Hippocampal formation (tissue), 2 donors: ENCODE measurements at places on chromosomes 2 and 18.

GRCh38 chr2:231357048-231357447 lies 38.5 kb upstream of the B3GNT7 start:
- no peak for DNase-seq

- DNase-seq, result no peak
These were observed 24.4 kb downstream of the LBH start for GRCh38 chr2:30255466-30256408.

- peak; percentile 87 for DNase-seq
These were observed 319.8 kb downstream of the CTNNA2 start for GRCh38 chr2:79832511-79833234.

DNA sequence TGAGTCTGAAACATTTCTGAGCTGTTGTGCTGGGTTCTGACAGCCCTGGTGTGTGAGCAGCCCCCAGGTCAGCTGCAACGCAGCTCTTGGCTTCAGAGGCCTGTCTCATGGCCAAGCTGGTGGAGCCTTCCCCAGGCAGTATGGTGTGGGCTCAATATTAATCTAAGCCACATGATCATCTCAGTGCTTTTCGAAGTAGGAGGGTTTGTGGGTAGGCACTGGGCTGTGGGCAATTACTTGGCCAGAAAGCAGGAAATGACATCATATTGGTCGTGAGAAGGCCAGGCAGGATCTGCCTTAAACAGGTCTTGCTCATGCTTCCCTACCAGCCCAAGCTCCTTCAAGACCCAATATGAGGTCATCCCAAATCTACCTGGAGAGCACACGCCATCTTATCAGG lies 26.9 kb downstream of the LOXHD1 start:
- no peak for DNase-seq

DNA sequence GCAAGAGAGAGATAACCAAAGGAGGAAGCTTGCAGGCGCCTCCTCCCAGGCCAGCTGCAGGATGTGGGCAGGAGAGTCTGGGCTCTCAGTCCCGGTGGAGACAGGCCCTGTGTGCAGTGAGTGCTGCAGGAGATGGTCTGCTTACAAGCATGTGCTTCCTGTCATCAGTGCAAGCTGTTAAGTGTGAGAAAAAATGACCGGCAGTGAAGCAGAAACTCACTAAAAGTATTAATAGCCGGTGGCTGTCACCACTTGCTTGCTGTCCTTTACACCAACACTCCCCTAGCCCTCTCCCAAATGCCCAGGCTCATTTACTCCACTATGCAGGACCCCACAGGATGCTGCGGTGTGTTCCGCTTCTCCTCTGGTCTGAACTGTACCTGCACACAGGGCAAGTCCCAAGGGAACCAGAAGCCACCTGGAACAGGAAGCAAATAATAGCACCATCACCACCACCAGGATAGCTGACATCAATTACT lies 435.6 kb upstream of the HS6ST1 start:
- DNase-seq, result peak; percentile 23

GRCh38 chr2:32852856-32853255 lies 93.9 kb upstream of the LTBP1 start:
- no peak for DNase-seq

GRCh38 chr2:218186355-218186766 lies 19.6 kb upstream of the CXCR1 start:
- DNase-seq, result peak; percentile 7

DNA sequence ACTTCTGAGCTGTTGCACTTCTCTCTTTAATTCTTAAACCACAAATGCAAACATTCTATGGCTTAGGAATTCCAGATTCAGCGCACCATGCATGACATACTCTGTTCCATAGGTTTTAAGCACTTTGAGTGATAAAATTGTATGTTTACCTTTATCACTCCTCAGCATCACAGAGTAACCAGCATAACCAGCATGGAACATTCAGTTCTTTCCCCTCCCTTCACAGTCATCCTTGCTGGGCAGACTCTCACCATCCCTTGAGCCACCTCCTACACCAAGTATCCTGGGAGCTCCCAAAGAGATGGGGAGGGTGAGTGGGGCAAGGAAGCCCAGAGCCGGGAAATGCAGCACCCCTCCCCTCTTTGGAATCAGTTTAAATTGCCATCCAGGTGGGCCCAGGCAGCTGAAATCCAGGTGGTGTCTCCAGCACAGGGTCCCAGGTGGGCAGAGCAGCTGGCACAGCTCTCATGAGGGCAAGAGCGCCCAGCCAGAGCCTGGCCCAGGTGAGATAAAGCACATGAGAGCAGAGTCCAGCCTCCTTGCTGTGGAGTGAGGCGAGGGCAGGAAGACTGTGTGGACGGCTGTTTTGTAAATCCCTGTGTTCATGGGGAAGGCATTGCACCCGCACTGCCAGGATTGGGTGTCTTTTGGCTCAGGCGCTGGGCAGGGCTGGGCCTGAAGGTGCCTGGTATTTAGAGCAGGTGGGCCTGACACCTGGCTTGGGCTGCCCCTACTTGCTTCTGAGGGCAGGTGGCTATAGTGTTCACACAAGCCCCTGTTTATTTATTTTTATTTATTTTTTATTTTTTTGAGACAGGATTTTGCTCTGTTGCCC lies 36.8 kb downstream of the LAMA3 start:
- DNase-seq, result no peak

DNA sequence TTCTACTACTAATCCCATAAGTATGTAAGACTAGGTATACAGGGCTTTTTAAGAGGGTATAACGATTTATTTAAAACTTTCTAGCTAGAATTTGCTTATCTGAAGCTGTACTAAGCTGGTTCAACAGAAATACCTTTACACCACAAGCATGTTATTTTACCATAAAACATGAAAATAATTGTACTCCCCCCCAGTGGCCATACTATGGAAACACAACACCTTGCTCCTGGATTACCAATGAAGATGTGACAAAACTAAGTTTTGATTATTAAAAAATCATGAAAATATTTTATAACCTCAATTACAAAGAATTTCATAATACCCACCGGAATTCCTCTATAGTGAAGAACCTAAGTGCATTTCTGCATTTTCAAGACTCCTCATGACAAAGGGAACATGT lies 27.3 kb downstream of the LPIN2 start:
- no peak for DNase-seq

- no peak for DNase-seq
These were observed 116.3 kb upstream of the SPRED2 start for GRCh38 chr2:65548576-65549256.

GRCh38 chr18:50797142-50797541 lies 22.7 kb downstream of the MRO start:
- DNase-seq, result no peak

GRCh38 chr2:236665101-236665500 lies 95.5 kb downstream of the ACKR3 start:
- DNase-seq, result no peak

- no peak for DNase-seq
These were observed 129.0 kb upstream of the COPS8 start for GRCh38 chr2:236956641-236957040.

DNA sequence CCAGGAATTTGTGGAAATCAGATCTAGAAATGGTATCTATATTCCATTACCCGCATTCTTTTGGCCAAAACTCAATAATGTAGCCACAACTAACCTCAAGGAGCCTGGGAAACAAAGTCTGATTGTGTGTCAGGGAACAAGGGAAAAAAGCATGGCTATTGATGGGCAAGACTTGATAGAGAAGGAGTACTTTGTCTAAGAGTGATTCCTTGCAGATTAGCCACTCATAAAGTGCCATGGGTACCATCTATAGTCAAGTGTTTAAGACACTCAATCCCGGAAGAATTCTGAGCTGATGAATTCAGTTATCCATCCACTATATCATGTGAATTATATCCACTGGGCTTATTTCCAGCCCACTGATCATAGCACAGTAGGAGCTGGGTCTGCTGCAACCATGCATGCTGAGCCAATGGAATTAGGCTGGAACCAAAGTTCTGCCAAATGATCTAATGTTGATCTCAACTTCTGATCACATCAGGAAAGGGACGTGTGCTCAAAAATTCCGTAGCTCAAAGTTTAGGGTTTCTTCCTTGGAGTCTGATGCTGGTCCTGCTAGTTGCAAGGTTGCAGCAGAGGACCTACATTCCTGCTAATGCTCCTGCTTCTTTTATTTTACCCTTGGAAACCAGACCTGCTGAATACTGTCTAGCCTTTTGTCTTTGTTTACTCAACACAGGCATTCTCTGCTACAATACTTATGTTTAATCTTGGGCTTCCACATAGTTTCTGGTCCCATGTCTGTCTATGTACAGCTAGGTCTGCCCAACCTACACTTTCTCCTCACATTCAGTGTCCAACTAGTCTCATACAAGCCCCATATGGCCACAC lies 629.7 kb downstream of the IRS1 start:
- no peak for DNase-seq

DNA sequence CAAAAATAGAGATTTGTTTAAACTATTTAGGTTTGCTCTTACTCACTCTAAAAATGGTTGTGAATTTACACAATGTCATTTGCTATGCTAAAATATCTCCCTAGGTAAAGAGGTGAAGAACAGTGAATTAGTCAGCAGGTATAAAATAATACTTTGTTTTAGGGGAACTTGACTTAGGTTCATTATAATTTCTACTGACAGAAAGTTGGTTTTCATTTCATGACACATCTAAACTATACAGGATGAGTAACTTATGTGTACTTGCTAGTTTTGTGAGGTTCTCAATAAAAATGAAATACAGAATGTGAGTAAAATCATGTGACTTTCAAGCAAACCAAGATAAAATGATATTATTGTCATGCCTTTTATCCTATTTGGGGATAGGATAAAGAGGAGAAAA lies 66.0 kb downstream of the DIS3L2 start:
- no peak for DNase-seq

- DNase-seq, result no peak
These were observed 851.6 kb upstream of the CDH2 start for GRCh38 chr18:29028560-29028959.

- no peak for DNase-seq
These were observed 1.5 kb downstream of the SPOPL start for GRCh38 chr2:138503087-138503442.

DNA sequence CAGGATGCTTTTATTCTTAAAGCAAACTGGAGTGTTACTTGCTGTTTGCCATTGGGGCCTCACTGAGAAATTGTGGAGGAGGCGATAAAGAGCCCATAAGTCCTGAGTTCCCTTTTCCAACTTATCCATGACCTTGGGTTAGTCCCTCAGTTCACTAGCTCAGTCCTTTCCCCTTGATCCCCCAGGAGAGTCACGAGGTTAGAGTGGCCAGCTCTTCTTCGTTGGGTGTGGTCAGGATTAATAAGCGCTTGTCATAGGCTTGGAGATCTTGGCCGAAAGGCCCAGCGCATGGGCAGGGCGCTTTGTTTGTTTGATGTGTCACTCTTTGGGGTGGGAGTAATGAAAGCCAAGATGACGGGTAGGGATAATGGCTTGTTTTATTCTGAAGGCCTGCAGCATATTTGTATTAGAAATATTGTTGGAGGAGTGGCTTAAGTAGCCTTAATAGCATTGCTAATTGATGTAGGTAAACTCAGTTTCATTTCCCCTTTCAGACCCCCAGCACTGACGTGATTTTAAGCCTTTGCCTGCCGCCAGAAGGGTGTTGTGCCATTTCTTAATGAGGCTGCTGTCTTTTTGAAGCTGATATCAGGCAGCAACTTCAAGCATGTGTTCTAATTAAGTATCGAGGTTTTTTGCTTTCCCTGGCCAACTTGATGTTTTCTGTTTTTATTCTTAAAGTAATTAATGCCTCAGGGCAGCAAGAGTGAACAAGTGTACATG lies 15.7 kb downstream of the GRHL1 start:
- DNase-seq, result no peak

DNA sequence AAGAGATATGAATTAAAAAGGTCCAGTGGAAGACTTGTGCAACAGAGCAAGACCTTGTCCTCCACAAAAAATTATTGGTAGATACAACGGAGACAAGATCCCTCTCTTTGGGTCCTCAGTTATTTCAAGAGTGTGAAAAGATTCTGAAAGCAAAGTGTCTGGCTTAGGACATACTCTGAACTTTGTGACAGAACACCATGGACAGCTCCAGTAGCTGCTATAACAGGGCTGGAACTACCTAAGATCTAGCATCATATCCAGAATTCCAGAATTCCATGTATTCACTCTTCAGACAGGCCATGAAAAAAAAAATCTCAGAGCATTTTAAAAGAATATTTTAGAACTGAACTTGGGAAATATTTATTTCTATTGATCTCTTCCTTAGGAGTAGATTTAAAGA lies 74.8 kb upstream of the ZBTB14 start:
- DNase-seq, result no peak

DNA sequence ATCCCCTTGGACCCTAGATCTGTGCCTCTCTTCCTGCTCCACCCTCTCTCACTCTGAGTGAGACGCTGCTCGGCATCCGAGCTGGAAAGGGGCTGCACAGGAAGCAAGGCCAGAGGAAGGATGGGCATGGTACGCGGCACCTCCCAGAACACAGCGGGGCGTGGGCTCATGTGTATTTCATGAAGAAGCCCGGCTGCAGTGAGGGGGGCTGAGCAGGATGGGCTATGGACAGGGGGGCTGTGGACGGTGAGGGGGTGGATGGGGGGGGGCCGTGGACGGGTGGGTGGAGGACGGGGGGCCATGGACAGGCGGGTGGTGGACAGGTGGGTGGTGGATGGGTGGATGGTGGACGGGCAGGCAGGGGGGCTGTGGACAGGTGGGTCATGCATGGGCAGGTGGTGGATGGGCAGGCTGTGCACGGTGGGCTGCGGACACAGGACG lies 28.5 kb downstream of the SLC66A2 start:
- no peak for DNase-seq

DNA sequence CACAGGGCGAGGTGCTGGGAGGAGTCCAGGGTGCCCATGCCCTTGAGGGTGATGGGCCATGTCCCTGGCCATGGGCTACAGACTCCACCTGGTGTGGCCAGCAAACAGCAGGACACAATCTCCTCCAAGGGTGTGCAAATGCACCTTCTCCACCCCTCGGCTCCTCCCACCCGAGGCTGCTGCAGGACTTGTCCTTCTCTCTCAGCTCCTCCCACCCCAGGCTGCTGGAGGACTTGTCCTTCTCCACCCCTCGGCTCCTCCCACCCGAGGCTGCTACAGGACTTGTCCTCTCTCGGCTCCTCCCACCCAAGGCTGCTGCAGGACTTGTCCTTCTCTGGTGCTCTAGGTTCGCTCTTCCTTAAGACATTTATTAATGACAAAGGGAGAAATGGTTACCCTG lies 57.3 kb upstream of the SNTG2 start:
- DNase-seq, result no peak

GRCh38 chr2:166256896-166257295 lies 118.8 kb downstream of the SCN9A start:
- DNase-seq, result no peak

GRCh38 chr2:41710944-41711343 lies 336.9 kb upstream of the PKDCC start:
- no peak for DNase-seq

- no peak for DNase-seq
These were observed 42.7 kb upstream of the POLE4 start for GRCh38 chr2:74915743-74916142.

GRCh38 chr2:159251296-159252173 lies 35.0 kb downstream of the WDSUB1 start:
- DNase-seq, result no peak

DNA sequence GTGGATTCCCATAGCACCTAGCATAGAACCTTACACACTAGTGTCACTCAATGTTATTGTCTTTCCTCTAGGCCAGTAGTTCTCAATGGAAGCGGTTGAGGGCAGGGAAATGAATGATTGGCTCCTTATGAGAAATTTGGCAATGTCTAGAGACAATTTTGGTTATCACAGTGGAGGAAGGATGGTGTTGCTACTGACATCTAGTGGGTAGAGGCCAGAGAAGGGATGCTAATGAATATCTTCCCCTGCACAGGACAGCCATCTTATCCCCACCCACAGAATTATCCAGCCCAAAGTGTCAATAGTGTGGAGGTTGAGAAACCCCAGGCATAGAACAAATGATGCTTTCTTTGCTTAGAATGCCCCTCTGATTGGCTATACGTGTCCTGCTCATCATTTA lies 15.8 kb downstream of the C18orf63 start:
- no peak for DNase-seq
